ENCODE measurements at places on chromosomes 13 and 19.

GRCh38 chr19:31708520-31708919, 359.3 kb upstream of the TSHZ3 start:
- no peak for DNase-seq

- DNase-seq, result no peak
These were observed at the start of gene ZIC2 for GRCh38 chr13:99981735-99982035. ZIC2 (plus strand) TSS chr13:99981784; CDS start chr13:99982065, 281 bp downstream.

DNA sequence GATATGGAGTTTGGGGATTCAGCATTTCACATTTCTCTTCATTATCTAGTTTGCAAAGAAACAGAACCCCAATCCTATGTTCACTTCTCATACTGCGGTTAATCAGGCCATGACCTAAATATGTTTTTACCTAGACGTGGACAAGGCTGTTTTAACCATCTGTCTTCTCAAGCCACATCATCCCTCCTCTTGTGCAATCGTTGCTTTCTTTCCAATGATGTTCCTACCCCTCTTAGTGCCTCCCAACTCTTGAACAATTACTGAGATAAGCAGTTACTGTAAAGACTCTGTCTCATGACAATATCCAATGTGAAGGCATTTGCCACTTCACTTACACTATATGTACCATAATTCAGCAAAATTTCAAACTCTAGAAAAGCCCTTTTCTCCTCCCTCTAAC, 406.2 kb downstream of the LIG4 start:
- peak; percentile 2 for DNase-seq

GRCh38 chr19:5289060-5289990, 51.3 kb downstream of the PTPRS start:
- DNase-seq, result no peak

DNA sequence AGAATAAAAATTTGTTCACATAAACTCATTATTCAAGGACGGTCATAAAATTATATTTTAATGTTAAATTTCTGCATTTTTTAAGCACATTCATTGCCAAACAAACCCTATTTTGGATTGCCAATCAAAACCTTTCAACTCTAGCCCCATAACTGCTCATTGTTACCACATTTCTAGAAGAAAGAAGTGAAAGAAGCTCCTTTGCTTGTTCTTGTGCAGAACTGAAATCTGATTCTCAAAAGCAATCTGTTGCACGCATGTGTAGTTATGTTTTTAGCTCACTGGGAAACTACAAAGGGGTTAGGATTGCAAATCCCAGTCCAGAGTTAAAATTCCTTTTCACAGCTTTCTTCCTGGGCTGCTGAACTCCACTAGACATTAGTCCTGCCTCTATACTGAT, 109.5 kb upstream of the MIR17HG start:
- DNase-seq, result no peak

DNA sequence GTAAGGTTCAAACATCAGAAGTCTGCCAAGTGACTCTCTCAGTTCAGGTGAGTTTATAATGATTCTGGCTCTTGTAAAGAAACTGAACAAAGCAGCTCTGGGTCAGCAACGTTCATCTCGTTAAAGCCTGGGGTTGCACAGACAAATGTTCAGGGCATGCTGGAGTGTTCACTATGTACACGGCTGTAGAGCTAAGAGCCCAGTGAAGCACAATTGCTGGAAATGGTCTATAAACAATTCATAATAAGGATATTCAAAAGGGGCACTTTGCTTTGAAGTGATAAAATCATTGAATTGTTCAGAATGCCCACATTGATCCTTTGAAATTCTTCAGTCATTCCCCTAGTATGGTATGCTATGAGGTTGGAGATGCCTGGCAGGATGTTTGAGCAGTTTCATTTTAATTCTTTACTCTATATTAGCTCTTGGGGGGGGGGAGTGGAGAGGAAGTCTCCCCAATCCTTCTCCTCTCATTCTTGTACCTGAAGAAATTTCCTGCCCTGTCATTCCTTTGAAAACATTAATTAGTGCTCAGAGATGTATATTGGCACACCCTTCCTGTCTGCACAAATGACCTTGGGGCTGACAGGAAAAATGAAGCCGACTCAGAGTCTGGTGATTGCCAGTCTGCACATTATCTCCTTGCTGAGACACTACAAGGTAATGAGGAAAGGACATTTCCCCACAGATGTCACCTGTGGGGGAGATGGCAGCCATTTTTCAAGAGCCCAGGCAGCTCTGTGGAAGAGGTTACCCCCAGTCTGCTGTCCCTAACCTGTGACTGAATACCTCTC, 145.5 kb downstream of the DLEU7 start:
- DNase-seq, result no peak

- peak; percentile 54 for DNase-seq
These were observed 8.7 kb upstream of the ZNF444 start for GRCh38 chr19:56132316-56132822.

DNA sequence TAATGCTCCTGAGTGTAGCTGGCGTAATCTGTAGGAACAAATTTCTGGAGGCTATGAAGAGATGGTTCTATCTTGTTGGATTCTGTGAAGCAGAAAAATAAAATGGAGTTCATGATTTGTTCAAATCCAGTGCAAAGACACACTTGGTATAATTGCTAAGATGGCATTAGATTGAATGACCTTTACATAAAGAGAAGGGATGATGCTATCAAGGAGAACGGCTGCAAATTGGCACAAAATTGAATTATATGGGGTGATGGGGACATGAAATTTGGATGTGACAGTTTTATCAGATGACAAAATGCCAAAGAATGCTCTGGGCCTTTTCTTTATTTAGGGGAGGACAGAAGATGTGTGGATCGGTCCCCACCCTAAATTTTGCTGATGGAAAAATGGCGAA, 4.0 kb downstream of the METTL21C start:
- DNase-seq, result no peak

- DNase-seq, result no peak
These were observed 2.1 kb upstream of the B9D2 start for GRCh38 chr19:41366089-41366488.

- no peak for DNase-seq
These were observed 196.6 kb upstream of the GPR12 start for GRCh38 chr13:26957182-26957581.

DNA sequence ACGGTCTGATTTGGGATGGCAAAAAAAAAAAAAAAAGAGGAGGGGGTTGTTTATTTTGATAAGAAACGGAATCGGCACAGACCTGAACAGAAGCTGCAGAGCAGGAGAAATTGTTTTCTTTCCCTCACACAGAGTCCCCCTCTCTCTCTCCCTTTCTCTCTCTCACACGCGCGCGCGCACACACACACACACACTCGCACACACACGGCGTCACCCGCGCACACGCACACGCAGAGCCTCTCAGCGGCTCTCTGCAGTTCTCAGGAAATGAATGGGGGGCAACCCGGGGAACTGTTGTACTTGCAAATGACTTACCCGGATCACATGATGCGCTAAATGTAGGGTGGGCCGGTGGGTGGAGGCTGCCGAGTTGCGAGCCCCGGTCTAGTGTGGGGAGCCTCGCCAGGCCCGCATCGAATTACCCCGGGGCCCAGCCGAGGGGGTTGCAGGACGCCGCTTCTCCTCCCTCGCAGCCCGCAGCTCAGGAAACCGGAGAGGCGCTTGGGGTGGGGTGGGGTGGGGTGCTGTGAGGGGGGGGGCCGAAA, 475 bp downstream of the KLF12 start:
- peak; percentile 94 for DNase-seq

DNA sequence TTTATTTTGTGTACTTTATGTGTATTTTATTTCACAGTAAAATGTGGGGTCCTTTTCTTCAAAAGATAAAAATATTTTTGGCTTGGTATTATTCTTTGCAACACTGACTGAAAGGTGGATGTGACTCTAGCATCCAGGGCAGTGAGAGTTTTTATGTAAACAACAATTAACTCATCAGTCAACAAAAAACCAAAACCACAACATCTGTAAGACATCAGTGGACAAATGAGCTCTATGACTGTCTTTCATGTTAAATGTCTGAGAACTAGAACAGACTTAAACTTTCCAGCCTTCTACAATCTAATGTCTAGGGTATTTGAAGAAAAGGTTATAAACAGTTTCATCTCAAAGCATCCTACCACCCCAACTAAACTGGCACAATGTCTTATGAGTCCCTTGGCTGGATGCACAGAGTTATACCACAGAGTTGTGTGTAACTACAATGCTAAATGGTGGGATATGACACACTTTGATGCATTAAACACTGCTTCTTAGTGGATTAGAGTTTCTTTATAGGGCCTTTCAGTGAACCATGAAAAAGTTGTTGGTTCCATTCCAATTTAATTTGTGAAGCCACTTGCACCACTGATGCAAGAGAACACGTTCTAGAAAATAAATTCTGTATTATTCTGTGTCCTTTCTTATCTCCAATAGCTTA, 544.2 kb upstream of the KLF12 start:
- DNase-seq, result peak; percentile 39

DNA sequence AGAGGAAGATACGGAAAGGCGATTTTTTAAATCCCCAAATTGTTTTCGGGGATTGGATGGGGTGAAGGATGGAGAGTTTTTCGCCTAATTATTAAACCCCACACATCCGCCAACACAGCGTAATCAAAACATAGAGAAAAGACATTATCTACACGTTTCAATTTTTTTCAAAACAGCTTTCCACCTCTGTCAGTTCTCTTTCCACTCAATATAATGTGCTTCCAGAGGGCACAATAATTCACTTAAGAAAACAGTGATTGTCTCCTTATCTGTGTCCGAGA, 435 bp upstream of the OBI1 start:
- DNase-seq, result no peak

DNA sequence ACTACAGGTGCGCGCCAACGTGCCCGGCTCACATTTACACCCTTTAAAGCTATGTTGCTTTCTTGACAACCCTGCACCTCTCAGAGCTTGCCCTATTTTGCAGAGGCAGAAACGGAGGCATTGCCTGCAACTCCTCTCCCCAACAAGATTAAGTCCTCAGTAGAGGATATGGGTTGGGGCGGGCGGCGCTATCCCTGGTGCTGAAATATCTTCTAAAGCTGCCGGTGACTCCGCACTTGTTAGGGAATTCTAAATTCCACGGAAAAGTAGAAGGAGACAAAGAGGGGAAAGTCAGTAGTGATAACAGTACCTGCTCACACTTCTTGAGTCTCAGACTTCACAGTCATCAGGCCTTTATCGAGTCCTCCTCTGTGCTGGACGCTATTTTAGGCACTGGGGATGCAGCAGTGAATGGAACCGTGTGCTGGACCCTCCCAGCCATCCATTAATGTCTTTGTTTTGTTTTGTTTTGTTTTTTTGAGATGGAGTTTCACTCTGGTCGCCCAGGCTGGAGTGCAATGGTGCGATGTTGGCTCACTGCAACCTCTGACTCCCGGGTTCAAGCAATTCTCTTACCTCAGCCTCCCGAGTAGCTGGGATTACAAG, 18.0 kb downstream of the SLC5A5 start:
- DNase-seq, result peak; percentile 28

DNA sequence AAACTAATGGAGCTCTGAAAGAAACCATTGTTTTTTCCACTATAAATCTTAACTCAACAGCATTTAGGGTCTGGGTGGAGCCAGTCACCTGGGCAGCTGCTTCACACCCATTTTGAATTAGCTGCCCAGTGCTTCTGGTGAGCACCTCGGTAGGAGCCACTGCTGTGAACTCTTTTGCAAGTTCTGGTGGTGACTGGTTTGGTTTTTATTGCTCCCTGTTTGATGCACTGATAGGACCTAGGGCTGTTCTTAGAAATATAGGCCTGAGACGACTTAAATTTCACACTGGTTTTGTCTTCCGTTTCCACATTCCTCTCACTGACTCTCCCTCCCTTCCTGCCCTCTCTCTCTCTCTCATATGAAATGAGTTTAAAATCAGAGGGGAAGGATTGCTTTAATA, 103.9 kb downstream of the GGACT start:
- no peak for DNase-seq

DNA sequence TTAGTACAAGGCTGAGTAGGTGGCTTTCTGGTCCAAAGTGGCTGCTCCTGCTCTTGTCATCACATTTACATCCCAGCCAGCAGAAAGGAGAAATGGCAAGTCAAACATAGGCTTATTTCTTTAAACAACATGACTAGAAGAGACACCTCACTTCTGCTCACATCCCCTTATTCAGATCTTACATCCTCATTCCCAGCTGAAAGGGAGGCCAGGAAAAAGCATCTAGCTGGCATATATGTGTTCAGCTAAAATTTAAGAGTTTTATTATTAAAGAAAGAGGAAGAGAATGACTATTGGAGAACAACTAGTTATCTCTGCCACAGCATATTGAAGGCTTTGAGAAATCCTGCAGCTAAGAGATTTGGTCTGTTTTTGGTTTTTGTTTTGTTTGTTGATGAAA, 34.1 kb downstream of the RGCC start:
- no peak for DNase-seq

DNA sequence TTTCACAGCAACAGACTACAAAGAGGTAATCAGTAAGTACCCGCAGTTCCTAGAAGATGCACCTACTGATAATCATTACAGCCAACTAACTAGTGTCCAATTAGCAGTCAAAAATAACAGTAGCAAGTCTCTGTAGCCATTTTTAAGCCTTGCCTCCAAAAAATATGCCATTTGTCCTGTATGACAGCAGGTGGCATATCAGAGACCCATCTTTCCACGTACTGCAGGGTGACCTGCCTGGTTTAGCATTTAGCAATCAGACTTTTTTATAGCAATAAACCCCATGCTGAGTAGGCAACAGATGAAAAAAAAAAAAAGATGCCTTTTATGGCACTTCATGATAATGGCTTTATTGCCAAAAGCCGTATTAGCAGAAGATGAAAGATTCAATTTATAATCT, 155.3 kb upstream of the LSM14A start:
- DNase-seq, result no peak

- peak; percentile 31 for DNase-seq
These were observed 439 bp downstream of the DZIP1 start for GRCh38 chr13:95643936-95644598.

DNA sequence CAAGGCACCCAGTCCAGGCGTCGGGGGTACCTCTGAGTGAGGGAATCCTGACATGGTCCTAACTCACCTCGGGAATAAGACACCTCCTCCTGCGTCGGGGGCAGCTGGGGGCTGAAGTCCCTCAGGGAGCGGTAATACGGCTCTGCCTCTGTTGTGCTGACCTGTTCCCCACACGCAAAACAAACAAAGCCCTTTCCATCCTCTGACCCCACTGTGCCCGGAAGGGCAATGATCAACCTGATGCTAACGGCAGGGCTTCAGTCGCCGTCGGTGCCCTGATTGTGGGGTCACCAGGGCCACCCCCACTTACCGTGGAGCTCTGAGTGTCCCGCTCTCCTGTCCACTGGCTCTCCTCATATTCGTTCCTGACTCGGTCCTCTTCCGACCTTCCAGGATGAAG, 18.3 kb upstream of the PRODH2 start:
- DNase-seq, result no peak

GRCh38 chr13:35940734-35941133, 190.4 kb downstream of the DCLK1 start:
- no peak for DNase-seq
